ENCODE measurements at places on chromosomes 2 and 18.

- DNase-seq: no peak
Observed at GRCh38 chr2:149877074-149877473, 289.5 kb upstream of the MMADHC start.

DNA sequence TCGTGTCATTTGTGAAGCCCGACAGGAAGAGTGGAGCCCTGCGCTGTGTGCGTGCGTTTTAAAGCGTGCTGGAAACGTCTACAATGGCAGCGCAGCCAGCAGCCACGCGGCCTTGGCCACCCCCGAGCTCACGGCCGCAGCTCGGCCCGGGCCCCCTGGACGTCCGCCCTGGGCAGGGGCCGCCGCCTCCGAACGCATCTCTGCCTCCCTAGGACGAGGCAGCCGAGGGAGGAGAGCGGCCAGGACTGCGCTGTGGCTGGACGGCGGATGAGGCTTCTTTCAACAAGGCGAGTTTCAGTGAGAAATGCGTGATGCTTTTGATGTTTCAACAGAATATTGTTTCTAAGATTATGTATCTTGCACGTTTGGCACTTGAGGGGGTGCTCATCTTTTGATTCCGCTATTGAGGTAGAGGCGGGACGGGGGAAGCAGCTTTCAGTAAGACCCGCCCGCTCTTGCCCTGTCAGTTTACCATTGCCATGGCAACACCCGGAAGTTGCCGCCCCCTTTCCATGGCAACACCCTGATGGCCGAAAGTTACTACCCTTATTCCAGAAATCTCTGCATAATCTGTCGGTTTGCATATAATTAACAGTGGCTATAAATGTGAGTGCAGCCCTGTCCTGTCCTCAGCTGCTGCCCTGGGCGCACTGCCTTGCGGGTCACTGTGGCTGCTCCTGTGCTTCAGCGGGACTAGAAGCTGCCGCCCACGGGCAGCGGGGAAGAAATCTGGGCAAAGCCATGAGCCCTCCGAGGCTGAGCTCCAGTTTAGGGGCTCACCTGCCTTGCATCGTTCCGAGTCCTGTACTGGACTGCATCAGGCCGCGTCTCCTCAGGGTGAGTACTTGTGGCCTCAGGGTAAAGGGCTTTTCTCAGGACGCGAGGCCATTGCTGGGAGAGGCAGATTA lies 38.6 kb downstream of the ADNP2 start:
- peak; percentile 65 for DNase-seq

DNA sequence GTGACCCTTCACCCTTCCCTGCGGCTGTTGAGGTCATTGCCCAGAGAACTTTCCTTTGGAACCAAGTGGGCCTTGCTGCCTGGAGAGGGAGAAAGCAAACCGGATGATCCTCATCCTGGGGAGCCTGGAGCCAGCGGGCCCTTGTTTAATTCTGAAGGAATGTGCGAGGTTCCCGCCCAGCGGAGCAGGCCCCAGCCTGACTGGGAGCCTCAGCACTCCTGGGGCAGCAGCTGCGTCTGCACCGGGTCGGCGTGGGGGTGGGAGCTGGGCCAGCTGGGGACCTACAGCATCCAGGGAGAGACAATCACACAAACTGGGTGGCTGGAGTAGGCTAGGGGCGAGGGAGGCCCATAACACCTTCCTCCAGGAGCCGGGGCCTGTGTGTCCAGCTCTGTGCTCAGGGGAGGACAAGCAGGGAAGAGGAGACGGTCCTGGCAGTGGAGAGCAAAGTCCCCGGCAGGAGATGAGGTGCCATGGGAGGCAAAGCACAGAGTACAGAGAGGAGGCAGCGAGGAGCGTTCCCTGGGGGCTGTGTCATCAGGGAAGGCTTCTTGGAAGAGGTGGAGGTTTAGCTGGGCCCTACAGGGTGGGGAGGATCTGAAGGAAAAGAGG lies 61.9 kb upstream of the HAAO start:
- DNase-seq: no peak

- DNase-seq: no peak
Observed at GRCh38 chr2:230907361-230908091, 17.5 kb downstream of the GPR55 start.

GRCh38 chr2:156437272-156437930 lies 1.2 kb downstream of the GPD2 start:
- no peak for DNase-seq

DNA sequence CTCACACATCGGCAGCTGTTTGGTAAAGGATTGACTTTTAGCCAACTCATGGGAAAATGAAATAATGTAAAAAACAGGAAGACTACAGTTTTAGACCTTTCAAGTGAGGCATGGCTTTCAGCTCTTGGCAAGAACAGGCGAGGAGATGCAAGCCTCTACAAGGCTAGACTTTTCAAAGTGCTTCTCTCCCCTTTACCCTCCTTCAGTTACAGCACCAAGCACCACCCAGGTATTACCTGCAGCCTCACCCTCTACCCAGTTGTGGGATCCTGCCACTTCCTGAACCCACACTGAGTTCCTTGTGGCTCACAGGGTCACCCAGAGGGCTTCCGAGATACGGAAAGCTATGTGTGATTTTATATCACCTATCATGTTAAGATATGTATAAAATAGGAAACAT lies 14.7 kb downstream of the UGT1A10 start:
- DNase-seq: no peak
